ENCODE measurements at places on chromosomes 16 and 17.

DNA sequence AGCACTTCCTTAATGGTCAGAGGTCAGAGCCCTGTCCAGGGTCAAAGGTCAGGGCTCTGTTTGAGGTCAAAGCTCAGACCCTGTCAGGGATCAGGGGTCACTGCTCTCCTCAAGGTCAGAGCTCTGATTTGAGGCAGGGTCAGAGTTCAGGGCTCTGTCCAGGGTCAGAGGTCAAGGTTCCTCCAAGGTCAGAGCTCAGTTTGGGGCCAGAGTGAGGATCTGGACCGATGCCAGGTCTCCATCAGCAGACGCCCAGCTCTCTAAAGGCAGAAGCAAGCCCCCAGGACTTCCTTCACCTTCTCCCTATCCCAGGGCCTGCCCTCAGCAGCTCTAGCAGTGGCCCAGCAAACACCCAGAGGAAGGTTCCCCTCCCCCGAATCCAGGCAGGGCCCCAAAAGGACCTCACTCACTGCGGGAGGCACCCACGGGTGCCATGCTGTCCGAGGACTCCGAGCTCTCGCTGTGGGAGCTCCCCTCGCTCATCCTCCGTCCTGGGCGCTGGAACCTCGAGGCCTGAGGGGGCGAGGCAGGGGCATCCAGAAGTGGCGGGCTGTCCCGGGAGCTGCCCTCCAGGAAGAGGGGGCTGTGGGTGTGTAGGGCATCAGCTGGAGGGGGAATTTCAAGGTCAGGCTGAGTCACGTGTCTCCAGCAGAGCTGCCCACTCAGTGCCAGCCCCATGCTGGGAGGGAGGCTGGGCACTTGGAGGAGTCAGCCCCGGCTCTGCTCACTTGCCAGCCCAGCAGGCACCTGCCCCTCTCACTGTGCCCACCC lies 26.7 kb downstream of the PIMREG start:
- no peak for DNase-seq

DNA sequence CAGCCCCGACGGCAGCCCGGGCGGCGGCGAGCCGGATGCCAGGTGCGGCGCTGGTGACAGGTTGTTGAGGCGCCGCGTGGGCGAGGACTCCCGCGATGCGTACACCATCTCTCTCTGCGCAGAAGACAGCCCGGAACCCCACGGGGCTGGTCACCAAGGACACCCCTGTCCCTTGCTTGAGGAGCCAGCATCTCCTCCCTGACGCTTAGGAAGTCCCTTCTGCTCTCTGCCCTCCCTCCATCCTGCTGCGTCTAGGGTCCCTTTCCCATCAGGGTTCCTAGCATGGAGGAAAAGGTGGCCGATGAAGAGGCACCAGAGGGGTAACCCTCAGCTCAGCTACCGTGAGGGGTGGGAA lies 43.6 kb downstream of the SRCIN1 start:
- no peak for DNase-seq

GRCh38 chr16:13426269-13426668 lies 493.7 kb upstream of the ERCC4 start:
- DNase-seq: no peak

DNA sequence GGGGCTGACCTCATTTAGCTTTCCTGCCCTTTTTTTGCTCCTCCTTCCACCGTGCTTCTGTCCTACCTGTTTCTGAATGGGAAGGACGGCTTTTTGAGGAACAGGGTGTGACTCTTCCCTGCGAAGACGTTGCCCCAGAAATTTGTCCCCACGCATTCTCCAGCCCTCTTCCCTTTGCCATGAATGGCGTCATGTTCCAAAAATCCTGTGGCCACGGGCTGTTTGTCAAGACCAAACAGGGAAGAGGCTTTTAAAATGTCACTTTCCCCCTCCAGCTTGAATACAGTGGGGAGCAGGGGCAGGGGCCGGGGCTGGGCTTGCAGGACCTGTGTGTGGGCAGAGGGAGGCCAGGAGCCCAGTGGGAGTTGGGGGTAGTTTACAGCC lies 13.9 kb downstream of the MPRIP start:
- no peak for DNase-seq
